Breast epithelium (tissue), 4 donors: ENCODE measurements at places on chromosomes 4 and X. TPM values are rescaled to one million over a fixed set of nuclear protein-coding genes. Genes with fewer than 3 reads are reported as not detected.

- no peak overlapping the region for H3K4me3 ChIP-seq
- no peaks in the 10 kb centered on the region for H3K36me3 ChIP-seq
- no peak overlapping the region for H3K27ac ChIP-seq
- H3K27me3 ChIP-seq, result no peaks in the 10 kb centered on the region
- no peaks in the 10 kb centered on the region for H3K4me1 ChIP-seq
Observed at GRCh38 chr4:176238826-176239225, 30.2 kb downstream of the ASB5 start.

DNA sequence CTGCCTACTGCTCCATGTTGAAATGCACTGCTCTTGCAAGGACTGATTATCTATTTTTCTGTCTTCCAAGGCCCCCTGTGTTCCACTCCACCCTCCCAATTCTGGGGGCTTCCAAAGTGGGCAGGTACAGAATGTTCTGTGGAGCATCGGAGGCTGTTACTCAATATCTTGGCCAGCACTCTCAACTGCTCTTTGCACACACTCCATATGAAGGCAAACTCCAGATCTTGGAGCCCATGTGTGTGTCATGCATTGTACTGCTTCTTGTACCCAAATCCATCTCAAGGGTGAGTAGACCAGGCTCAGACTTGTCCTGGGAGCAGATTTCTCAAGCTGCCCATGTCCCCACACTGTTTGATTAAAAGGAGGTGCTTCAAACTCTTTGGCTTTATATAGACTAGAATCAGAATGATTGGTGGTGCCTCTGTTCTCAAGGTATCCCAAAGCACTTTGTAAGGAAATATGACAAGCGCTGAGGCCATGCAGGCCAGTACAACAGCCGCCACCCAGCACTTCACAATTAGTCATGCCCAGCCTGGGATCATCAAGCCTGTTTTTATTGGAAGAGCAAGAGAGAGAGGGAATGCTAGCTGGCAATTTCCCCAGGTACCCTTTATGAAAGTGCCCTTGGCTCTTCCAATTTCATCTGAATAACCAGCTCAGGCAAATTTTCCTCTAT, 44.3 kb downstream of the AR start:
- no peak overlapping the region for H3K4me3 ChIP-seq
- peaks cover 28% of the 10 kb centered on the region for H3K27me3 ChIP-seq
- peak overlapping the region; percentile 12 for H3K27ac ChIP-seq
- no peaks in the 10 kb centered on the region for H3K36me3 ChIP-seq
- no peaks in the 10 kb centered on the region for H3K4me1 ChIP-seq

DNA sequence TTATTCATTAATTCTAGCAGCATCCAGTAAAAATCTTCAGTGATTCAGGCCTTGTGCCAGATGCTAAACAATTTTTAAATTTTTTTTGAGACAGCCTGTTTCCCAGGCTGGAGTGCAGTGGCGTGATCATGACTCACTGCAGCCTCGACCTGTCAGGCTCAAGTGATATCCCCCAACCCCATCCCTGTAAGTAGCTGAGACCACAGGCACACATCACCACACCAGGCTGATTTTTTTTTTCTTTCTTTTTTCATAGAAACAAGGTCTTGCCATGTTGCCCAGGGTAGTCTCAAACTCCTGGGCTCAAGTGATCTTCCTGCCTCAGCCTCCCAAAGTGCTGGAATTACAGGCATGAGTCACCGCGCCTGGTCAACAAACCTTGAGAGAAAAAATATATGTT, 705.5 kb downstream of the ARAP2 start:
- no peak overlapping the region for H3K27ac ChIP-seq
- H3K4me1 ChIP-seq, result no peaks in the 10 kb centered on the region
- H3K4me3 ChIP-seq, result no peak overlapping the region
- DNase-seq, result no peak
- no peaks in the 10 kb centered on the region for H3K27me3 ChIP-seq
- no peaks in the 10 kb centered on the region for H3K36me3 ChIP-seq

The PHF8 gene
- total RNA-seq, result 43.5 TPM
